GM12891 (cell line): ENCODE measurements at places on chromosomes 2 and 18.

- DNase-seq = no peak
These were observed 16.1 kb upstream of the REG3G start for GRCh38 chr2:79009388-79009787.

DNA sequence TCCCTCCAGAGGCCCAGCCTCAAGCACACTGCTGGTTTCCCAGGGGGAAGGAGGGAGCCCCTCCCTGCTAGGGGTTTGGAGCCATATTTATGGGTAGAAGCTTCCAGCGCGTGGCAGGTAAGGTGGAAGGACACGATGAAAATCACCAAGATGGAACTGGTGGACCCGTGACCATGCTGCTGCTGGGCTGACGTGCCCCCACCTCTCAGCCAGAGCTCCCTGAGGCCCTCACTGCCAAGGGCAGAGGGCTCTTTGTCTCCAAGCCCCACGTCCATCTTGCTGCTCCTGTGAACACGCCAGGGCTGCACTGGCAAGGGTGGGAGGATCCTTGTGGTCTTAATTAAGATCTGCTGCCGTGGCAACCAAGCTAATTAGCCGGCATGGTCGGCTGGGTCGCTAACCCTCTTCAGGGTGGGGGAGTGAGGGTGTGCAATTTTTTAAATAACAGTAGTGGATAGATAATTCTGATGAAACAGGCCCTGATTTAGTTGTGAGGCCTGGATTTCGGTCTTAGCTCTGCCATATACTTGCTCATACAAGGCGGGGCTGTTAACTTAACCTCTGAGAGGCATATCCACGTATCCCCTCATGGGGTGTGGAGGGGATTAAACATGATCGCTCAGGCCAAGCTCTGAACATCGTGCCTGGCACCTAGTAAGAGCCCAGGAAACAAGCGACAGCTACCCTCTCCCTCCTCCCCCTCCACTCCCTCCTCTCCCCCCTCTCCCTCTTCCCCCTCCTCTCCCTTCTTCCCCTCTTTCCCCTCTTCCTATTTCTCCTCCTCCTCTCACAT is 232.8 kb downstream of the CELF4 start:
- no peak for DNase-seq

GRCh38 chr18:51135364-51135763 is 62.1 kb downstream of the MEX3C start:
- no peak for DNase-seq

DNA sequence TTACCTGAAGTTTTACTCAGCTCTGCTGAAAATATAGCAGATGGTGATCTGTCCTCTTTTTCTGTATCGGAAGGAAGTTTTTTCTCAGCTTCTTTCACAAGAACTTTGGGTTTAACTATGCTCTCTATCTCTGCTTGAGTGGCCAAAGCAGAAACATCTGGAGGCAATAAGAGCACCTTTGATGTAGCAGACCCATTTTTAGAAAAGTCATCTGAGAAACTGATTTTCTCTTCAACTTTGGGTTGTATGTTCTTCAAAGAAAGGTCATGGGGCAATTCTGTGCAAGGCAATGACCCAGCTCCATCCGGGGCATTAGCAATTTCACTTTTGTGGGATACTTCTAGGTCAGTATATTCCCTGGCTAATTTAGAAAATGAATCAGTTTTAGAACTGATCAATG is 25.2 kb downstream of the RTN4 start:
- no peak for DNase-seq

- no peak for DNase-seq
These were observed 35.3 kb downstream of the KIAA2012 start for GRCh38 chr2:202108345-202108744.

GRCh38 chr18:47108373-47108772 is 41.9 kb downstream of the HDHD2 start:
- DNase-seq = no peak

DNA sequence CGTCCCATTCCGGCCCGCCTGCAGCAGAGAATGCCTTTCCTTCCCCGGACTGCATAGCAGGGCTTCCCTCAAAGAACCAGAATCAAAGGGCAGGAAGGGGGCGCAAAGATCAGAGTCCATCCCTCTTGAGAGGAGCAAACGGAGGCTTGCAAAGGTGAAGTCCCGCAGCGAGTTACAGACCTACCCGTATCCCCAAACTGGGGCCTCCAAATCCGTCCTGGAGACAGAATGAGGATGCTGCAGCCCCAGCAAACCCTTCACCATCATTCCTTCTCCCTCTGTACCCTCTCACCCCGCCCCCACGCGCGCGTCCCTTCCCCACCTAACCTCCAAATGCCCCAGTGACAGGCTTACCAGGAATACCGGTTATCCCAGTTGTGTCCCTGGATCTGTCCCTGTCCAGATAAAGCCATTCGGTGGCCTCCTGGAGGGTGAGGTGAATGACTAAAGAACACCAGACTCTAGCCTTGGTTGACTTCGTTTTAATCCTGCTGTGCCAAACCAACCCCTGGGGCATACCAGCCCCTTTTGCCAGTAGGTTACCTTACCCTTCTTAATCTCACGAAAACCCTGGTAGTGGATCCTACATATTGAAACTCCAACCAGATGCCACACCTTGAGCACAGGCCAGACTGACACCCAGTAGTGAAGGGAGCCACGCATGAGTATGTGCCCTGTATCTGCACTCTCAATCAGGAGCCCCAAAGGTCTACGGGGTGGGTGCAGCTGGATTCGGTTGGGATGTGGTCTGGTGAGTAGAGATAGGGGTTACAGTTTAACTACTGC is 961 bp upstream of the SLC40A1 start:
- DNase-seq = no peak

DNA sequence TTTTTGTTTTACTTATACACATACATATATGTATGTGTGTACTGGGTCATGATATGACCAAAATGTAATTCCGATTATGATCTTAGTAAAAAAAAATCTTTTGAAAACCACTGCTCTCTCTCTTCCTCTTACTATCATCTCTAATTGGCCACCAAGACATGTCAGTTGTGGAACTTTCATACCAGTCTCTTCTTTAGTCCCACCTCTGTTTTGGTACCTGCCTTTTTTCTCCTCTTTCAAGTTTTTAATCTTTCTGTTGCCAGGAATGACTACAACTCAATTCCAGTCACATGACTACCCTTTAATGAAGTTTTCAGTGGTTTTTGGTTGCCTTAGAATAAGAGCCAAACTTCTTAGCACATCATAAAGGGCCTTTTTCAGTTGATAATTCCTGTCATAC is 17.1 kb downstream of the RBM44 start:
- DNase-seq = no peak

DNA sequence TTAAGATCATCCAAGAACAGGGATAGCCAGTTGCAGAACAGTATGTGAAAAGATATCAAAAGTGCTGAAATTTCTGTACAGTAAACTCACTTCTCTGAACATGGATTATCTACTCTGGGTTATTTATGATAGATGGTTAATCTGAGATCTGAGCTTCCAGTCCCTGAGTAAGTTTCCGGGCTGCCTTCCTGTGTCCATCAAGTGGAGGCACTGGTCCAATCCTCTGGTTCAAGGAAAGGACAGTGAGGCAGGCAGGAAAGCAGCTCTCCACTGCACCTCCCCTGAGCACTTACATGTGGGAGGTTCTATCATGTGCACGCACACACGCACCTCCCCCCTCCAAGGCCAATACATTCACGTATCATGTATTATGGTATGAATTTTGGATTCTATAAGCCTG is 32.5 kb downstream of the GPR45 start:
- DNase-seq = no peak
